Non-pigmented ciliary epithelial cell (primary cell): ENCODE measurements at places on chromosomes 5 and 9.

DNA sequence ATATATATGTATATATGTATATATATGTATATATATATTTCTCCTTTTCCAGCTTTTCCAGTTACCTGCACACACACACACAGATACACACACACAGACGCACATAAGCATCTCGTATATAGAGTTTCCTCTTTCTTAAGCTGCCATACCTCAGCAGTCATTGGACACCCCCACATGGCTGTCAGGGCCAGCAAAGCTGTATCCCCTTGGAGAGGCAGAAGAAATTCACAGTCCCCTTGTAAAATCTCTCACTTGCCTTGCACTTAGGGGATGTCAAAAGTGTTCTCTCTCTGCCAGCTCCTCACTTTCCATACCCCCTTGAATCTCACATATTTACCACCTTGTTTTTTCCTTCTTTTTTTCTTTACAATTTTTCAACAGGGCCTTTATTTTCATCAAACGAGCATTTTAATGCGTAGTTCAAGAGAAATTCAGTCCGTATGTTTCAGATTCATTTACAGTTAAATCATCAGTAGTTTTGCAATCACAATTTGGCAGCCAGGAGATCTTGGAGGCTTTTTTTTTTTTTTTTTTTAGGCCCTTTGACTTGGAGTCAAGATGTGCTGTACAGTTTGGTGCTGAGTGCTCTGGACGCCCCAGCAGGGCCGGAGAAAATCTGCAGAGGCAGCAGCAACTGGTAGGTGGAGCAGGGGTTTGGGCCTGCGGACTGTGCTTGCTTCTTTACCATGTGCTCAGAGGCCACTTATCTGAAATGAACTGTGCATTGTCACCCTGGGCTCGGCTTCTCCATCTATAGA is 244.9 kb upstream of the KLF4 start:
- no peak for DNase-seq

GRCh38 chr9:69175486-69175885 is 1.4 kb downstream of the TJP2 start:
- DNase-seq = no peak

DNA sequence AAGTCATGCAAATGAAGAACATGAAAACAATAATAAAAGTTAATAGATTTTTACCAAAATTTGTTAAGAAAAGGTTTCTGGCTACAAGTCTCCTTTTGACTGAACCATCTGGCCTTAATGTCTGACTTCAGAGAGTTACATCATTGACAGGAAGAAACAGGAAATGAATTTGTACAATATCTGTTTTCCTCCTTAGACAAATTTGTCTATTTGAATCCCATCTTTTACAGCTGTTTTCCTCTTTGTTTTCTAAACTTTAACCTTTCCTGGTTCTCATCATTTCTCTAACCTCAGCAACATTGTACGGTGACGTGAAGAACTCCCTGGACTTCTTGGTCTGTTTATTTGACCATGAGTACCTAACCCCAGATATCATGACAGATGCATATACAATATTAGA is 567.5 kb upstream of the RIOK2 start:
- DNase-seq = no peak

DNA sequence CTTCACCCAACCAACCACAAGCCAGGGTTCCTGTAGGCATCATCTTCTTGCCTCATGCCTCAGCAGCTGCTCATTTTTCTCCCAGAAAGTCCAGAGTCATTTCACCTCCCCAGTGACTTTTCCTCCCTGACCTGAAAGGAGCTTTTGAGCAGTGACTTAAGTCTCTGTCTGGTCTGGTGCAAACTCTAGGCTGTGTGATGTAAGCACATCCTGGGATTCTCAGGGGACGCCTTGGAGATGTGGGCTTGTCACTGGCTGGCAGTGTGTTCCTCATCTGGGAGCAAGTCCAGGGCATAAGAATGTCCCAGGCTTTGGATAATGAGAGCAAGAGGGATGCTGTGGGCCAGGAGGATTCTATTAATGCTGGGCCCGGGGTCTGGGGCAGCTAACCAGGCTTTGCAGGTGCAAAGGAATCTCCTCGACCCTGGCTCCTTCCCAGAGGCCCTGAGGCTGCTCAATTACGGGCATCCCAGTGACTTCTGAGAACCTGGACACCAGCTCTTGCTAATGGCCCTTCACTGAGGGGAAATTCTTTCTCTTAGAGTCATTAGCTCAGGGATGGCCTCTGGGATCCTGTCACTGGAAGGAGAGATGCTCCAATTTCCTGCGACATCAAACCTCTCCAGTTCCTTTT is 211.0 kb upstream of the PANK3 start:
- no peak for DNase-seq

DNA sequence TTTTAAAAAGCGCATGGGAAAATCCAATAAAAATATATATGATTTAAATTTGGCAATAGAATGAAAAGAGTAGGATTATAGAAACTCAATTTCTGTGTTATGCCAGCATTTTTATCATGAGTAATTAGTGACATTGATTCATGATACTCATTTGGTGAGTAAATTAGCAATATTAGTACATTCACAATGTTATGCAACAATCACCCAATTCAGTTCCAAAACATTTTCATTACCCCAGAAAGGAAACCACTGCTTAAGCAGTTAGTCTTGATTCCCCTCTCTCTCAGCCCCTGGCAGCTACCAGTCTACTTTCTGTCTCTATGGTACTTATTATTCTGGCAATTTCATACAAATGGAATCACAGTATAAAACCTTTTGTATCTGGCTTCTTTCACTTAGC is 27.0 kb downstream of the OSMR start:
- DNase-seq = no peak

DNA sequence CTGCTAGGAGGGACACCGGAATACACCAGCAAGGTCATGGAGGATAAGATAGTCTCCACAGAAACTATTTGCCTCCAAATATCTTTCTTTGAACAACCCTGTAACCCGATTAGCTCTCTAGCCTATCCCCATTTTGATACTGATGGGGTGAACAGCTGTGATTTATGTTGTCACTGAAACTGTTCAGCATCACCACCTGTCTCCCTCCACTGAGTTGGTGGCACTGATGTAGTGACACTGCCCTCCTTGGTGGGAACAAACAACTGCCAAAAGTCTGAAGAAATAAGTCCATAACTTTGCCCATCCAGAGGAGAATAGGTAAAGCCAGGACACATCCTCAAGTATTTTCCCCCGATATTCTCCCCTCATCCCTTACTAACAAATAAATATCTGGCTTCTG is 24.3 kb upstream of the KCNV2 start:
- DNase-seq = no peak

DNA sequence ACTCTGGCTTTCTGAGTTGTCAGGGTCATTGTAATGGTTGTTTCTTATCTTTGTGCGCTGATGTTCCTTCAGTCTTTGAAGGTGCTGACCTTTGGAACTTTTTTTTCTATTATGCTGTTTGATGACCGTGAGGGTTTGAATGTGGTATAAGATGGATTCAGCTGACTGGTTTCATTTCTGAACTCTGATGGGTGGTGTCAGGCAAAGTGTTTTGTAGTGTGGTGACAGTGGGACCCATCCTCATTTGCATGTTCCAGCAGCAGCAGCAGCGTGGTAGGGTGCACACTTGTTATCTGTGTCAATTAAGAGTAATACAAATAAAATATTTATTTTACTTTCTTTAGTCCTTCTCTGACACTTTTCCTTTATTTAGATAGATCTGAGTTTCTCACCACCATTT is 227.7 kb upstream of the PRR16 start:
- DNase-seq = no peak
